ENCODE measurements at places on chromosomes 11 and 22.

DNA sequence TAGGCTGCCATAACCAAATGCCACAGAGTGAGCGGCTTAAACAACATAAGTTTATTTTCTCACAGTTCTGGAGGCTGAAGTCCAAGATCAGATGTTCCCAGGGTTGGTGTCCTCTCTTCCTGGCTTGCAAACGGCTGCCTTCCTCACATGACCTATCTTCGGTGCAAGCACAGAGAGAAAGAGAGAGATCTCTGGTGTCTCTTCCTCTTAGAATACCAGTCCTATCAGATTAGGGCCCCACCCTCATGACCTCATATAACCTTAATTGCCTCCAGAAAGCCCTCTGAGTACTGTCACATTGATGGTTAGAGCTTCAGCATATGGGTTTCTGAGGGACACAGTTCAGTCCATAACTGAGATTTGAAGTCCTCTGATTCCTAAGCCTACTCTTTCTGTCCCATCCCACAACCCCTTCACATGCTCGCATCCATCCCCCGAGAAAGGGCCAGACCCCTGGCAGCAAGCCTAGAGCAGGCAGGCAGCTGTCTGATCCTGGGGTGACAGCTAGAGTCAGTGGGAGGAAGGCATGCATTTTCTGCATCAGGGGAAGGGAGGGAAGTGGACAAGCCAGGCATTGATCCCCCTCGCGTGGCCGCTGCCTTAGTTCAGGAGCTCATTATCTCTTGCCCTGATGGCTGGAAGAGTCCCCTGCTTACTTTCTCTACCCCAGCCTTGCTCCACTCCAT lies 114.1 kb downstream of the FAR1 start:
- no peak for DNase-seq

DNA sequence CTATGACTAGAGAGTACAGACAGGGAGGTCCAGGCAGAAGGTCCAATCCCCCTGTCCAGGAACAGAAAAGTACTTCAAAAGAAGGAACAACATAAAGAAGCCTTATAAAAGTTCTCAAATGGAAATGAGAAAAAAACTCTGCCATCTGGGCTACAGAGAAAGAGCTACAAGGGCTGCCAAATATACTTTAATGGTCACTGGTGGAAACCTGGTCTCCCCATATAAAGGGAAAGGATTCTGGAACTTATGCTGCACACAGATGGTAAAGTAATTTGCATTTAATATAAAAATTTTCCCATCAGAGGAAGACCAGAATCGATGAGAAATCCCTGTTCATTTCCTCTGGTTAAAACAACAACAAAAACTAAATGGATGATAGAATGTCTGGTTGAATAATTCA lies 119.4 kb upstream of the MTMR2 start:
- DNase-seq, result no peak

DNA sequence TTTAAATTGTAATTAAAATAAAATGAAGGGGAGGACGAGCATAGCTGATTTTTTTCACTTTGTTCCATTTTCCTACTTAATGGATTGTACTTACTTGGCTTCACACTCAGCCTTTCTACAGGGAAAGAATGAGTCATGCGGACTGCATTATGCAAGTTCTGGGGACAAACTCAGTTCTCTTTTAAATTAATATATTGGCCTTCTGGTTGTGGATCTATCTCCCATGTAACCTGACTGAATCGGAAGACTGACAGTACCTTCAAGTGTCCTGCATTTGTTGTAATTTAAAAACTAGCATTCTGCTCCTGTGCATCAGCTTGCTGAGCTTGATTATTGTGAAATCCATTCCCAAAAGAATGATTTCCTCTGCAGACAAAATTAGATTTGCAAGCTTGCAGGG lies 12.2 kb downstream of the OR8D1 start:
- no peak for DNase-seq

DNA sequence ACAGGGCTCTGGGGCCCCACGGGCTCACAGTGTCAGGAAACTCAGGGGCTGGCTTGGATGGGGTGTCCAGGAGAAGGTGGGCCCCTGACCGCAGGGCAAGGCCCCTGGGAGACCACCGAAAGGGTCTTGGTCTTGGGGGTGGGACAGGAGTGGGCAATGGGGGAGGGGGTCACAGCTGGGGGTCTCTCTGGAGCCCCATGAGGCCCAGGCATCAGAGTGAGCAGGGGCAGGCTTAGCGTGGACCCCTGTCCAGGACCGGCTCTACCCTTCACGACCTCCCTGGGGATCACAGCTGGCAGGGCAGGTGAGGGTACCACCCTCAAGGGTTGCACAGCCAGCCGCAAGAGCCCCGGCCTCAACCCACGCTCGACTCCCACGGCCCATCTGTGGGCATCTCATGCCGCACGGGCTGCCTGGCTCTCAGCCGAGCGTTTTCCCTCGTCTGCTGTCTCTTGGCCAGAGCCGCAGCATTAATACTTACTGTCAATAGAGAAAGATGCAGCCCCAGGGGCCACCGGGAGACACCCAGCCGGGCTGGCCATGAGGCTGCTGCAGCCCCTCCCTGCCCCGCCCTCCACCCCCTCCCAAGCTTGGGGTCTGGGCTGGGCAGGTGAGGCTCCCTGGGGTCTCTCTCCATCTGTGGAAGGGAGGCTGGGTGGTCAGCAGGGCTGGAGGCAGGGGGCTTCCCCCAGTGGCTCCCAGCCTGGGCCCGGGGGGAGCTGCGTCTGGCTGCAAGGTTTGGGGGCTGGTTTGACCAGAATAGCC lies 662 bp downstream of the MUC5B start:
- no peak for DNase-seq

DNA sequence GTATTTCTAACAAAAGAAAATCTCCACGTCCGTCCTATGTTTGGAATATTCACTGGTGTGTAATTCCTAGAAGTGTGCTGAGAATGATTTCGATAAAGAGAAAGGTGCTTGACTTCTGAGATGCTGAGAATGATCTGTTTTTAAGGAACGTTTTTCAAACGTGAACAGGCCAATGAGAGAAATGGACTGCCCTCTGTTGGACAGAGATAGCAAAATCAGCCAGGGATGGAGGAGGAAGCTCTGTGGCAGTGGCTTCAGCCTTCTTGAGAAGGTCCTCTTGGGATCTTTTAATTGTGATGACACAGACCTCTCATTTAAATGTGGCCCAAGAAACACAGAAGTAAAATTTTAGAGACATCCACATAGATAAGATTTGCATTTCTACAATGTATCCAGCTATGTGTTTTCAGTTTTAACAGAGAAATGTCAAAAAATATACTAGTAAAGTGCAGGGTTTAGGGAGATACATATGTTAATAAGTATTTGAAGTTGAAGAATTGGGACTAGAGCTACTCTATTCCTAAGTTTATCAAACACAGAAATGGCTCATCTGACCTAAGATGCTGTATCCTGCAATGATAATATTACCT lies 84.0 kb upstream of the RCN1 start:
- DNase-seq, result no peak

DNA sequence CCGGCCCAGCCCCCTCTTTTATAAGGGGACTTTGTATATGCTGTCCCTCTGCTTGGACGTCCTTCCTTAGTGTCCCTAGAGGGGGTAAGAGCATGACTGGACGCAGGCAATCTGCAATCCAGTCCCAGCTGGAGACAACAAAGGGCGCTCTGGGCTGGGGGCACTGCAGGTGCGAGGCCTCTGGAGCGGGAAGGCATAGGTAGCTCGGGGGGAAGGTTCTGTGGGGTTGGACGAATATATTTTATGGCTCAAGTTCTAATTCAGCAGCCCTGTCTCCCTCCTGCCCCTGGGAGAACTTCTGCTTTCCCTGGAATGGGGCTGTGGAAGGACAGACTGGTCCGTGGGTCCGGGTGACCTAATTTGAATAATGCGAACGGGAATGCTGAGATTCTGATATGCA lies 40.0 kb downstream of the KCNJ4 start:
- no peak for DNase-seq

DNA sequence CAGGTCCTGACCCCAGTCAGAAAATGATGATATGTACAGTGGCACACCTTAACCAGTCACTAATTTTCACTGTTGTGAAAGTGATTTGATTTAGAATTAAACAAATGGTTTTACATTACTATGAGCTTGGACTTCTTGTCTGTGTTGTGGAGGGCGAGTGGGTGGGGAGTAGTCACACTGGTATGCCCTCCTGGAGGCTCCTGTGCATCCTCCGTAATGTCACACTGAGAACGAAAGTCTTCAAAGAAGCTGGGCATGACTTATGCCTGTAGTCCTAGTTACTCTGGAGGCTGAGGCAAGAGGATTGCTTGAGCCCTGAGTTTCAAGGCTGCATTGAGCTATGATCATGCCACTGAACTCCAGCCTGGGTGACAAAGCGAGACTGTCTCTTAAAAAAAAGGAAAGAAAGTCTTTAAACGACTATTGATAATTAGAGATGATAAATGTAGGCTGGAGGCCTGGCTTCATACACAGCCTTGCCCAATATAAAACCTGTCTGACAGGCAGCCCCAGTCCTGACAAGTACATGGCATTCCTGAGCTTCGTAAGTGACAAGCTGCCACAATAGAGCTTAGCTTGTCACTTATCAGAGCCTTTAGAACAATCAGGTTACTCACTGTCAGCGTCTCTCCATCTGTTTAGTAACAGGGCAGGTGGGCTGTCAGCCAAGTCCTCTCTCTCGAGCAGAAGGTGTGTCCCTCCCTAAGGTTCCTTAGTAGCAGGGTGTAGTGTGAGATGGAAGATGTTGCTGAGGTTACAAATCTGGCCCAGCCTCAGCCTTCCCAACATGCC lies 5.0 kb upstream of the LIMK2 start:
- DNase-seq, result no peak

DNA sequence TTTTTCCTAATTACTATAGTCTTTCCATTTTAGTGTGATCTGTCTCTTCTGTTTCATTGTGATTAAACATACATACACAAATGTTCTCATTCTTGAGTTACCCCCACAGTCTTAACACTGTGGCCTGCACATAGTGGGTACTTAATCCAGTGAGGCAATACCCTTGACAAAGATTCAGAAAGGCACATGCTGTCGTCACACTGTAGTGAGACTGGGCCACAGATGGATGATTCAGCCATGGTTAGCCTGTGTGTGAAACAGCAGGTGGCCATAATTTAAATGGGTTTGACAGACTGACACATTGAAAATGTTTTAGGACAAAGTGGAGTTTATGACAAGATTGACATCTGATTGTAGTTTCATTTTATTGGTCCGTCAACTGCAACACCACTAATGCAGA lies 313.1 kb downstream of the C11orf87 start:
- no peak for DNase-seq

GRCh38 chr11:103659743-103660142 lies 376.7 kb upstream of the DDI1 start:
- no peak for DNase-seq

DNA sequence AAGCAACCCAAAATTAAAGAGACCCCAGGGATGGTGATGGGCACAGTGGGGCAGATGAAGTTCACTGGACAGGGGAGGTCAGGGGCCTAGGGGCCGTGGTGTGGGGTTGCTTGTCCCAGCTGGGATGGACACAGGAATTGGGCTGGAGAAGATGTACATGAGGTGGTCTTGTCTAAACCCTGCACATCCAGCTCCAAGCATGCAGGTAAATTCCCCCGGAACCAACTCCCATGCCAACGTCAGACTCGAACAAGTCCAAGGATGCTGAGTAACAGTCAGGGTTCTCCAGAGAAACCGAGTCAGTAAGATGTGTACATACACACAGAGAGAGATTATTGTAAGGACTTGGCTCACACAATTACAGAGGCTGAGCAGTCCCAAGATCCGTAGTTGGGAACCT lies 28.9 kb downstream of the TSPAN32 start:
- no peak for DNase-seq

GRCh38 chr11:104524254-104524653 lies 360.3 kb upstream of the PDGFD start:
- DNase-seq, result no peak

All from stimulated activated CD8-positive, alpha-beta memory T cell treated with anti-CD3 and anti-CD28 coated beads, Interleukin-15, amount 100 ng/mL, for 24 hours (primary cell).